ENCODE measurements at places on chromosomes 2 and 18.
A peak's percentile ranks its signal among the peaks of the same experiment; 100 is the strongest.

GRCh38 chr2:105490956-105491355 is 92.1 kb upstream of the FHL2 start:
- no peak for DNase-seq

- DNase-seq = peak; percentile 39
Observed at GRCh38 chr18:57859314-57859713, 56.2 kb upstream of the ATP8B1 start.

GRCh38 chr2:75033516-75033915 is 75.1 kb downstream of the POLE4 start:
- no peak for DNase-seq

DNA sequence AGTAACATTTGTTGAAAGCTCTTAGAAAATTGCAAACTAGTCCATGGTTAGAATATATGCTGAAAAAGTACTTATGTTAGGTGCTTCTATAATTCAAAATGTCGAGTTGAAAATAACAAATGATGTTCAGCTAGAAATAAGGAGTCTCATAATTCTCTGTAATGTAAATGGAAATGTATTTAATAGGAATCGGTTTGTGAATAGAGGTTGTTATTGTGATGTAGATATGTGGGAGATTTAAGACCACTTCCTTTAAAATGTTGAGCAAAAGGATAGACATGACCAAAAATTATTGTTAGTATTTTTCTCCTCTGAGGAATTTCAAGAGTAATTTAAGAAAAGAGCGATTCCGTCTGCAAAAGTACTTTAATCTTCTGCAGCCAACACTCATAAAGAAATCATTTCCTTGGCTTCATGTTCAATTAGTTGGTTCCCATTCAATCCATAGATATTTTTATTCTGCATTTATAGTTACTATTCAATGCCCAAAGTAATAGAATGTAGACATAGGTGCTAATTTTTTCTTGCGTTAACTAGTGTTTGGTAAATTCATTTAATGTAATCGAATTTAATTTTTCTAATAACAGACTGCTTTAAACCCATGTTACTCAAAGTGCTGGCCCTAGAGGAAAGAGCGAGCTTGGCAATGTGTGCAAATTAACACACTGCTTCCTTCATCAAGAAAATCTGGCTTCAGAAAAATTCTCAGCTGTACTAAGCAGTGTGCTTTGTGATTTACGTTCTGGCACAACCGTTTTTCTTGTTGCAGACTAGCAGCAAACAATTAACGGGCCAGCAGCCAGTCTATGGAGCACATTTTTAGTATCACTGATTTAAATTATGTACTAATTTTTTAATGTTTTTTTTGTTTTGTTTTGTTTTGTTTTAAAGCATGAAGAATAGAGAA is 32.2 kb downstream of the FN1 start:
- DNase-seq = no peak

DNA sequence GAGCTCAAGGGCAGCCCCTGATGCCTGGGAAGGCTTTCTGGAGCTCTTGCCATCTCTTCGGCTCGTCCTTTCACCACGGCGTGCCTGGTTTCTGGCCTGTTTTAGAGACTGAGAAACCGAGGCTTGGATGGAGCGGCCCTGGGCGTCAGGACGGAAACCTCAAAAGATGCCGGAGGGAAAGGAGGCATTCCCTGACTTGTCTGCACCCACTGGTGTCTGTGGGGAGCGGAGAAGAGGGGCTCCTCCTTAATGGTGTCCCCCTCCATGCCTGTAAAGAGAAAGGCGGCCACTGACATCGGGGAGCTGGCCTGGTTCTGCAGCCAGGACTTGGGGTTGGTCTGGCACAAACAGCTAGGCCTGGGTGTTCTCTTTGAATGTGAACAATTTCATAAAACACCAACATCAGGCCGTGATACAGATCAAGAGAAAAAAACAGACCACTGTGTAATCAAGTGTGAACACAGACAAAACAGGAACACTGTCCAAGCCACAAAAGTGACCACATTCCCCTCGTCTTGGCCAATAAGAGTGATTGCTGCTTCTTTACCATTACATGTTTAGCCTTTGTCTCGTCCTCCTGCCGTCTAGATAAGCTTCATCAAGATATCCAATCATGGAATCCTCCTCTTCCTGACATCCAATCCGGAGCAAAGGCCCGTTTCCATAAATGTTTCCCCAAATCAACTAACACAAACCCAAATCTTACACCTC is 633 bp upstream of the ILKAP start:
- DNase-seq = no peak

DNA sequence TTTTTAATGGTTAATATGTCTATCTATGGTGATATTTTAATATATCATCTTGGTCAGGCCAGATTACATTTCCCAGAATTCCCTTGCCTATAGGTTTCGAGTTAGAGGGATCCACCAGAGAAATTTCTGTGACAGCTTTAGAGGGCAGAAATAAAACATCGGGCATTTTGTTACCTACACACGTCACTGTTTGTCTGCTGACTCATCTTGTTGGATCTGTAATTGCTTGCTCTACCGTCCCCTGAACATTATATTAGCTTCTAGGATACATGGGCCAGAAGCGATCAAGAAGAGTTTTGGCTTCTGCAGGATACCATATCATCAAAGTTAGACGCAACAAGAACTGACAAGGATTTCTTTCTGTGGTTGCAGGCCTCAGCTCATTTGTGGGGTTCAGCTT is 795.8 kb upstream of the GCFC2 start:
- no peak for DNase-seq

DNA sequence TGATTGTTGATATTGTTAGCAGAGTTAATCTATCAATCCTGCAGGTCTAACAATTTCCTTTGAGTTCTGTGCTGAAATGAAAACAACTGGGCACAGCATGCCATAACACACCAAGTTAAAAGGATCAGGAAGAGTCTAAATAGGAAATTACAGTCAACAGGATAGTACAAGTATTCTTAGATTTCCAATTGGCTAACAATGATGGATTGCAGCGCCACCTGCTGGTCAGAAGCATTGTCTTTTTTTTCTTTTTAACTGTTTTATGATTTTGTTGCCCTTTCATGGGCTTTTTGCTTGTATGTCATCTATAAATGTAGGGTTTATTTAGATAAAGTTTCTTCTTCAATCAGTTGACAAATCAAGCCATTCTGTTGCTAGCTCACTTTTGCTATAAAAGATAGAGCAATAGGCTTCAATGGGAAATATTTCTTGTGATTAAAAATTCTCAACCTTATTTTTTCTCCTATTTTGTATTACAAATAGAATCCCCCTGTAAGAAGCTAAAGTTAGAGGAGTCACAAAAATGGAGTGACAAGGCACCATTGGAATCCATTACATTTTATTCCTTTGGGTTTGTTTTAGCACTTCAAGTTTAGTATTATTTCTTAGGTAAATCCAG is 40.8 kb upstream of the RPRM start:
- peak; percentile 39 for DNase-seq

GRCh38 chr2:22359071-22359672 is 1025.8 kb upstream of the KLHL29 start:
- no peak for DNase-seq

DNA sequence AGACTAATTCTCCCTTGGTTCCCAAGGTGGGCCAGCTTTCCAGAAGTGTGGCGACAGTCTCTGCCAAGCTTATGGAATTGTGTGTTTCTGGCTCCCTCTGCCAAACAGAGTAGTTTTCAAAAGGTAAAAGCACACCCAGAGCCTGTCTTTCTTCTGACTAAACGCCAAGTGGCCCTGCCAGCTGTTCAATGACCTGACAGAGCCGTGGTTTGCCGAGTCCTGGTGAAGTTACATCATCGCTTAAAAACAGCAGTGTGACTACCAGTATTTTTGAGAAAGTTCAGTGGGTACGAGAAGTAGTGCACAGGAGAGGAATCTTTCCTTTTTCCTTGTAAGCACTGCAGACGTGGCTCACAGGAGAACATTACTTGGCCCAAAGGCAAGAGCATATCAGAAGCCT is 1.9 kb downstream of the PER2 start:
- DNase-seq = peak; percentile 72

GRCh38 chr2:191363267-191363666 is 118.1 kb downstream of the MYO1B start:
- DNase-seq = no peak

GRCh38 chr2:84314901-84315330 is 144.2 kb downstream of the SUCLG1 start:
- peak; percentile 75 for DNase-seq

- DNase-seq = no peak
Observed at GRCh38 chr2:120948662-120949011, 213.0 kb downstream of the GLI2 start.

GRCh38 chr2:48600204-48600813 is 17.3 kb upstream of the GTF2A1L start:
- DNase-seq = peak; percentile 45

GRCh38 chr18:55287149-55287806 is 300.7 kb downstream of the TCF4 start:
- DNase-seq = peak; percentile 19

DNA sequence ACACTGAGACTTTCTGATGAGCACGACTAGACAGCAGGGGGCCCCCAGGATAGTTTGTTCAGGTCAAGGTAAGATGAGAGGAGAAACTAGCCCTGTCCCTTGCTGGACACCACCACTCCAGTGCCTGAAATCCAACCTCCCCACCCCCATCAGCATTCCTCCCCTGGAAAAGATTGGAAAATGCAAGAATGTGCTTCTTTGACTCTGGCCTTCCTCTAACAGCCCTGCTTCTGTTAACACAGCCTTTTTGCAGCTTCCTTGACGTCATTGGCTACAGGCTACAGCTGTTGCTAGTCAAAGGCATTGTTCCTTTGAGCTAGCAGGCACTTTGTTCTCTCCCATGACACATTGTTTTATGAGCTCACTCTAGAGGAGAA is 20.1 kb upstream of the LTBP1 start:
- DNase-seq = peak; percentile 23

DNA sequence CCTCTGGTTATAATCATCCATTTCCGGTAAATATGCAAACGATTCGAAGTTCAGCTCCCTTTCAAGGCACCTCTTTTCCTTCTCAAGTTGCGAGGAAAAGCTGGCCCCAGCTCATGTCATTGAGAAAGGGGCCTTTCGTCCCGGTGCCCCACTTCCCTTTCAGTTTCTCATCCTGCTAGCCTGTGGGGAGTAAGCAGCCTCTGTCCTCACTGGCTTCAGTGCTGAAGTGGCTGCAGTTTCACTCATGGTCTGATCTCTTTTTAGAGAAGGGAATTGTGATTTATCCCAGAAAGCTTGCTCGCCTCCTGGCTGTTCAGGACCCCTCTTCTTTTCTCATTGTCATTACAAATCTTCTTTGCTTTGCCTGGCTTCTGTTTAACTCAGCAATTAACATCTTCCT is 207.5 kb downstream of the NR4A2 start:
- DNase-seq = no peak

- no peak for DNase-seq
Observed at GRCh38 chr2:147531269-147531668, 313.6 kb upstream of the ACVR2A start.

DNA sequence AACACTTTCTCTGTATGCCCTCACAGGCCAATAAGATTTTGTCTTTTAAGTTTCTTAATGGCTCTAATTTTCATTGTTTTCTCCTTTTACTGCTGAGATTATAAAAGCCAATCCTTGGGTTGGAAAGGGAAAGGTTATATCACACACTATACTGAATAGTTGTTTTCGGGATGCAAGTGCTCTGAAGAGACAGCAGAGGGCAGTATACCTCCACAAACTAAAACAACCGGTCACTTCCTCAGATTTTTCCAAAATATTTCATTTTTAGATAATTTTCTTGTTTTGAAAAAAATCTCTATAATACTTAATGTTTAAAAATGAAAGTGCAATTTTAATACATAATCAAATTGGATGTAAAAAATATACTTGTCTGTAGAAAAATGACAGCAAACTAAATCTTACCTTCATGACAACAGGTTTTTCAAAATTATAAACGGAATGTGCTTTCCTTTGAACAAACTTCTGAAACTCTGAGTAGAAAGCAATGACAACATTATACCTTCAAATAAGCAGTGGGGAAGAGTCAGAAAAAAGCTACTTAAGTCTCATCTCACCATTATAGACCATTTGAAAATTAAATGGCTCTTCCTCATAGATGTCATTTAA is 82.7 kb downstream of the ORC4 start:
- DNase-seq = peak; percentile 38

GRCh38 chr18:9619056-9619455 is 4.7 kb upstream of the PPP4R1 start:
- peak; percentile 35 for DNase-seq

DNA sequence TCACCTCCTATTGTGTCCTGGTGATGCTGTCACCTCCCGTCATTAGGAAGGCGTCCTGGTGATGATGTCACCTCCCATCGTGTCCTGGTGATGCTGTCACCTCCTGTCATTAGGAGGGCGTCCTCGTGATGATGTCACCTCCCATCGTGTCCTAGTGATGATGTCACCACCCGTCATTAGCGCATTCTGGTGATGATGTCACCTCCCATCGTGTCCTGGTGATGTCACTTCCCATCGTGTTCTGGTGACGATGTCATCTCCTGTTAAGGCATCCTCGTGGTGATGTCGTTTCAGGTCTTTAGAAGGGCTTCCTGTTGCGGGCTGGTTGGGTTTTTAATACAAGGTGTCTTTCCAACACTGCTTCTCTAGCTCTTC is 40.7 kb downstream of the CTDP1 start:
- DNase-seq = no peak

DNA sequence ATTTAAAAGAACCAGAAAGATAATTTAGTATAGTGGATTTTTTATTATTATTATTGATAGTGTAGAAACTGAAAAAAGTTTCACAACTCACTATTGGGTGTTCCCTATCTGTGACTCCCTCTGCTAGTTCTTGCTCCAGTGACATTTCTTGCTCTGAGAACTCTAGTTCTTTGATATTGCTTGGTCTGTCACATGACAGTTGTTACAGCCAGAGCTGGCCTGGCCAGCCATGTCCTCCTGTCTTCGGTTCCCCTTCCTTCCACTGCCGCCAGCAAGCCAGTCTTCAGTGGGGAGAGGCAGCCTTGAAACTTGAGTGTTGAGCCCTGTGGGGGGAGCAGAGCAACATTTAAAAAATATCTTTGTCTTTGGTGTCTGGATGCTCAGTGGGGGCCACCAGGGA is 7.6 kb upstream of the THOC1 start:
- DNase-seq = no peak

GRCh38 chr2:179559108-179559806 is 294.6 kb upstream of the SESTD1 start:
- no peak for DNase-seq

DNA sequence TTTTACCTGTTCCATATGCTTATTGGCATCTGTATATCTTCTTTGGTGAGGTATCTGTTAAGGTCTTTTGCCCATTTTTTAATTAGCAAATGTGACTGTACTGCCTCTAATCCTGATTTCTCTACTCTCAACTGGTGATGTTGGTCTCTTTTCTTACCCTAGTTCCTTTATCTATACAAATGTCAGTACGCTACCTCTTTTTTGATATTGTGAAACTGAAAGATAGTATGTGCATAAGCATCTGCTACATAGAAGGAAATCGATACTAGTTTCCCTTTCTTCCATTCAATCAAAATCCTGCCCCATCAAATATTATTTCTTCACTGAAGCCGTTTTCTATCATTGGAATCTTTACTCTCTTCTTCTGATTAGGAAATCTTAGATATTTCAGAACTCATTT is 194.9 kb upstream of the SPOPL start:
- DNase-seq = no peak

- DNase-seq = no peak
Observed at GRCh38 chr2:195575016-195575415, 82.0 kb upstream of the SLC39A10 start.
